ENCODE measurements at places on chromosomes 7 and 10.
A peak's percentile ranks its signal among the peaks of the same experiment; 100 is the strongest.

GRCh38 chr10:131876017-131876416 lies 24.8 kb upstream of the PPP2R2D start:
- DNase-seq = no peak

DNA sequence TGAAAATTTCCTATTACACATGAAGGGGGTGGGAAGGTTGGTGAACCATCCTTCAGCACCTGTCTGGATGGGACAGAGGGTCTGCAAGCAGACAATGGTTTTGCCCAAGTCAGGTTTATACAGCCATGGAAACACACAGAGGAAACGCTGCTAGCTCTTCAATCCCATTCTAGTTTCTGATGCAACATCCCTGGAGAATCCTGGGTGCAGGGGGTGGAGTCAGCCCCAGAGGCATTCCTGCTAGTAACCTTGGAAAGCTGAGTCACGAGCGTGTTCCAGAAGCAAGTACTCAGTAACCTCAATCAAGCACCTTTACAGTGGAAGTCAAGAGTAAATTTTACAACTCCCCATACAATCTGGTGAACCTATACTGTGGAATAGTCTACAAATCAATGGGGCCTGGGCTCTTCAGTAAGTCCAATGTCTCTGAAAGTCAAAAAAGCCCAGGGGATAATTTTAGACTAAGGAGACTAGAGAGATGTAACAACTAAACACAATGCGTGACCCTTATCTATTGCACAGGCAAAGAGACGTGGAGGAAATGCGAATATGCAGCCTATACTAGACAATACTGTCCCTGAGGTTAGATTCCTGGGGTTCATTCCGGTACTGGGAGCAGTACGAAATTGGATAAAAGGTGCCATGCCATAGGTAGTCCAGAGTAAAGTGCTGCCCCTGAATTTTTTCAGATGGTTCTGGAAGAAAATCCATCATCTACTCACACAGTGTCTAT lies 95.4 kb downstream of the ZRANB1 start:
- DNase-seq = no peak

GRCh38 chr7:107233174-107233573 lies 64.4 kb downstream of the HBP1 start:
- no peak for DNase-seq

DNA sequence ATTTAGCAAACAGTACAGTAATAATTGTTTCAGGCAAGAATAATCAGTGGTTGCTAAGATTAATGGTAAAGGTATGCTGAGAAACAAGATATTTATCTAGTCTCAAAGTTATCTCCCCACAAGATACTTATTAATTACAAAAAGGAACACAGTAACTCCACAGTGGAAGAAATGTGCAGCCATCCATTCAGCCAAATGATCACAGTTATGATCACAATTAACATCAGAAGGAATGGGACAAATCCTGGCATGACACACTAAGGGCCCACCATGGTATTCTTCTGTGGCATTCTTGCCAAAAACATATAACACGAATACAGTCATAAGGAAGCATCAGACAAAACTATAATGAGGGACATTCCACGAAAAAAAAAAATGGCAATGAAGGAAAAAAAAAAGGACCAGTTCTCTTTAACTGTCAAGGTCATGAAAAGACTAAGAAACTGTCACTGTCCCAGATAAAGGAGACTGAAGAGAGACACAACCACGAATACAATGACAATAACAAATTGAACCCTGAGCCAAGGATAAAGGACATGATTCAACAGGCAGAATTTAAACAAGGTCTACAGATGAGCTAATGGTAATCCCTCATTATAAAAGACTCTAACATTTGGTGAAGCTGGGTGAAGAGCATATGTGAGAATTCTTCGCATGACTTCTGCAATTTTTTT lies 20.9 kb downstream of the NUDCD3 start:
- no peak for DNase-seq

GRCh38 chr7:157432957-157433576 lies 96.3 kb downstream of the DNAJB6 start:
- DNase-seq = peak; percentile 39

- no peak for DNase-seq
Observed at GRCh38 chr10:74437822-74438221, 286.8 kb downstream of the ADK start.

GRCh38 chr10:114017873-114018272 lies 25.8 kb upstream of the ADRB1 start:
- no peak for DNase-seq

DNA sequence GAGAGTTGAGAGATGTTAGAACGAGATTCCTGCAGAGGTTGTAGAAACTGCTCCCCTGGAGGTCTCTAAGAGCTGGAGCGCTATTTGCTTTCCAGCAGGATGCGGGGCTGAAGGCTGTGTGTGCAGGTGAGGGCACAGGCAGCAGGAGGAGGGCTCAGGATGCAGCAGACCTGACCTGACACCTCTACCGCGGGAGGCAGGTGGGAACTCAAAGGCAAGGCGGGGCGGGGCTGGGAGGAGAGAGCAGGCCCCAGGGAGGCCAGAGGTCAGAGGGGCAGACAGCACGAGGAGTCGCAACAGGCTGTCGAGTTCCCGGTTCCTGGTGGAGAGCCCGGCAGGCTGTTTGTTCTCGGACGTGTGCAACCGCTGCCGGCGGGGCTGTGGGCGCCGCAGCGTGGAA lies 7.9 kb upstream of the CRTAC1 start:
- DNase-seq = no peak

- peak; percentile 82 for DNase-seq
Observed at GRCh38 chr7:74587435-74588126, 69.9 kb upstream of the GTF2I start.

DNA sequence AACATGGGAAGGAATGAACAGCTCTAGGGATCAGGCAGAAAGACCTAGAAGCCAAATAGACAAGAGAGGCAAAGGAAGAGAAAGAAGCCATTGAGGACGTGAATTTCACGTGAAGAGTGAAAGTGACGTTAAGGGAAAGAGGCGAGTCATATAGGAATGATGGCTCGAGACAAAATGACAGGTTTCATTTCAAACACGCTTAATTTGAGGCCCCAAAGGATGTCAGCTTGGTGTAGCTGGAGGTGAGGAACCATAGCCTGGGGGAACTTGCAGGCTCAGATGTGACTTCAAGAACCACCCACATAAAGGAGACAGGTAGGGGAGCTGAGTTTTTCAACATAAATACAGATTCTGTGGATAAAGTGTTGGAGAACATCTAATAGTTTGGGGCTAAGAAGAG lies 84.3 kb upstream of the ATP6V0A4 start:
- no peak for DNase-seq

GRCh38 chr10:77877441-77878344 lies 48.9 kb downstream of the DLG5 start:
- peak; percentile 79 for DNase-seq

GRCh38 chr10:2280713-2281300 lies 543.5 kb upstream of the ADARB2 start:
- no peak for DNase-seq
